ENCODE measurements at places on chromosomes 5 and 9. TPM values are rescaled to one million over a fixed set of nuclear protein-coding genes. Genes with fewer than 3 reads are reported as not detected.

Gene KYAT1
- total RNA-seq = 9.5 TPM

Gene GFI1B
- not detected for total RNA-seq

Gene FAXDC2
- total RNA-seq = 27.6 TPM

Gene NR5A1
- not detected for total RNA-seq

Gene SLC34A1
- not detected for total RNA-seq

Gene PCDHGA9
- 9.6 TPM for total RNA-seq
